Left renal cortex interstitium (tissue), 4 donors: ENCODE measurements at places on chromosomes 1 and 21. TPM values are rescaled to one million over a fixed set of nuclear protein-coding genes. Genes with fewer than 3 reads are reported as not detected.

DNA sequence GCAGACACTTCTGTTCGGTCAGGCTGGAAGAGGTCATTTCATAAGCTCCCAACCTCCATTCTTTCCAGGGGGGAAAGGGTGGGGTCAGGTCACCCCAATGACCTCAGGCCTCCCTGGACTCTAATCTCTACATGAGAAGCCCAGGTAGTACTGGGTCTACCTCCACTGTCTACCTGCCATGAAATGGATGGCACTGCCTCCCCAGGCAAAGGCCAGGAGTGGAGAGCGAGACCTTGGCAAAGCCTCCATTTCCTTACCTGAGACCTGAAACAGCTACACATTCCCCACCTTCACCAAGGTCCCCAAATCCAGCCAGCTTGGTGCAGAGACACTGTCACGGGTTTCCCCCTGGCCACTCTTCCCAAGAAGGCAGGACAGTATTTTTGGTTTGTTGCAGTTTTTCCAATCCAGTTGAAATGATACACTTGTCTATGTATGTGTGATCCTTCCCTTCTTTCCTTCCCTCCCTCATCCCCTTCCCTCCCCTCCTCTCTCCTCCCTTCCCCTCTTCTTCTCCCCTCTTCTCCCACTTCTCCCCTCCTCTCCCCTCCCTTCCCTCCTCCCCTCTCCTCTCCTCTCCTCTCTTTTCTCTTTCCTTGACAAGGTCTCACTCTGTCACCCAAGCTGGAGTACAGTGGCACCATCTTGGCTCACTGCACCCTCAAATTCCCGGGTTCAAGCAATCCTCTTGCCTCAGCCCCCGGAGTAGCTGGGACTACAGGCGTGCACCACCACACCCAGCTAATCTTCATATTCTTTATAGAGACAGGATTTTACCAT, 16.1 kb downstream of the BTG2 start:
- DNase-seq = no peak

DNA sequence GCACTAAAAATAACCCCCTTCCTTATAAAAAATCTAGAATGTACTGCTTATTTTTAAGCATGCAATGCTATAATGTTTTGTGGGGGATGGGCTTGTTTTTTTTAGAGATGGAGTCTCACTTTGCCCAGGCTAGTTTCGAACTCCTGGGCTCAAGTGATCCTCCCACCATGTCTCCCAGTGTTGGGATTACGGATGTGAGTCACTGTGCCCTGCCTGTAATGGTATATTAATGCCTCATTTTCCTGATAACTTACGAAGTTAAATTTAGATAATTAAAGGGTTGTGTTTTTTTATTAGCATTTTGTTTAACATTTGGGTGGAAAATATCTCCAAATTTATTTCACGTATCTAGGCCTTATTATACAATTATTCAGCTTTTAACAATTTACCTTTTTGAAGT, 6.5 kb downstream of the RNF11 start:
- no peak for DNase-seq

OR2T11 gene
- polyA plus RNA-seq = not detected

DNA sequence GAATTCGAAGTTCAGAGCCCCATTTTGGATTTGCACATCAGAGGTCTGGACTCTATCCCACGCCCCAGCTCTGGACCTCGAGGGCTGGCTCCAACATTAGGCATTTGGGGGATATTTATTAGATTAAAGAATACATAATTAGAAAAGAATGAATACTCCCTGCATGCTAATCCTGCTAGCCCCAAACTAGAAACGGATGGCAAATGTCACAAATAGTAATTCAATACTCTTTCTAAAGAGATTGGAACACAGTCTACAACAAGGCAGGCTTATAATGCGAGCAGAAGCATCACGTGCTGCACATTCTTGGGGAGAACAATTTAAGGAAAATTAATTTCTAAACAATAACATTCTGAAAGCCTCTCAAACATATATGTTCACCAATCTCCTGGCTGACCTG, 27.7 kb upstream of the RAP1A start:
- DNase-seq = no peak

RPL11 gene
- polyA plus RNA-seq = 2,046 TPM

NPPA gene
- polyA plus RNA-seq = 1.2 TPM

DNA sequence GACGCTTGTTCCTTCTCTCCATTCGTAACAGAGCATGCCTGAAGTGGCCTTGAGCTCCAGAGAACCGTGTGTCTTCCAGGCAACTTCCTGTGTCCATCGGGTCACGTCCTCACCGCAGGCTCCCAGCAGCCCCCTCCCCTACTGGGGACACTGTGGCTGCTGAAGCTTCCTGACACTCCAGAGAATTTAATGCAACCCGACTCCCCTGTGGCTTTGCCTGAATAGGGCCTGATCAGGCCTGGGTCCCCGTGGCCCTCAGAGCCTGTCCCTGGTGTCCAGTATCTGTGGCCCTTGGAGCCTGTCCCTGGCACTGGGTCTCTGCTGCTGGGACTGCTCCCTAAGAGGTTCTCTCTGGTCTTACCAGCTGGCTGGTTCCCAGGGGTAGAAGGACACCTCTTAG, 219.7 kb upstream of the VAMP3 start:
- no peak for DNase-seq

DNA sequence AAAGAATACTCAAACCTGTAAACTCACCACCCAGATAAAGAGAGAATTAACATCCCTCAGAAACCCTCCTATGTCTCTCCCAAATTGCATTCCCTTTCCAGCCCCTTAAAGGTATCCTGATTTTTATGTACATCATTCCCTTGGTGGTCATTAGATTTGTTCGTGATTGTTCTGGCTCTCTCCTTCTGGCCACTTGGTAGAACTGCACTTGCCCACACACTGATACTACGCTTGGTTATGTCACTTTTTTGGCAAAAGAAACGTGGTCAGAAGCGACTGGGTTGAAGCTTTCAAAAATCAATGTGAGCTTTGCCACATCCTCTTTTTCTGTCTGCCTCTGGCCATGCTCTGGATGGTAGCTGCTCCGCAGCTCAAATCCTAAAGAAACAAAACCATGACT, 76.3 kb downstream of the KRTAP19-8 start:
- no peak for DNase-seq

DNA sequence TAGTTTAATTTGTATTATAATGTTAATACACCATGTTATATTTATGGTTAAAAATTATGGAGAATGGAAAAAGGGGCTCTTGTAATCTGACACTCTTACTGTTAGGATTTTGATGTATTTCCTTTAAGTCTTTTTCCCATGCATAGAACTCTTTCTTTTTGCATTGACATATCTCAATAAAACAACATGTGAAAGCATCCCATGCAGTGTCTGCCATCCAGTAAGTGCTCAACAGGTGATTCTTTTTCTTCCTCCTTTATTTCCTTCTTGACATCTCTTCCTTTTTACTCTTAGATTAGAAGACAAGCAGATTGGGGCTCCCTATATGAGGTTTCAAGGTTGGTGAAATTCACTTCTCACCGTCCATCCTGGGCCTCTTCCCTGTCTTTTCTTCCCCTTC, 2.8 kb downstream of the NEXN start:
- no peak for DNase-seq

DNA sequence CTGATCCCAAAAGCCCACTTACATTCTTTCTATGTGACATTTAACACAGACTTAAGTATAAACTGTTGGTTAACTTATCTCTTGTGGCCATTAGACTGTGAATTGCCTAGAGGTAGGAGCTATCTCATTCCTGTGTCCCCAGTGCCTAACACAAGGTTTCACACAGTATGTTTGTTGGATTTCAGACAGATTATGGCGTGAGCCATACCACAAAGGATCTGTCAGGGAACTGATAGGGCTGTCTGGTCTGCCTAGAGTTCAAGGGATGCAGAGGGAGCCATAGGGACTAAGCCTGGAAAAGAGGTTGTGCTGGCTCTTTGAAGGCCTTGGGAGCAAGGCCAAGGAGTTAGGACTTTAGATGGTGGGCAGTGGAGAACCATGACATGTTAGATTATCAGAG, 40.0 kb downstream of the MEF2D start:
- no peak for DNase-seq

ERG gene
- polyA plus RNA-seq = 22.7 TPM

GJC2 gene
- polyA plus RNA-seq = 0.68 TPM

F3 gene
- polyA plus RNA-seq = 58.7 TPM

DNA sequence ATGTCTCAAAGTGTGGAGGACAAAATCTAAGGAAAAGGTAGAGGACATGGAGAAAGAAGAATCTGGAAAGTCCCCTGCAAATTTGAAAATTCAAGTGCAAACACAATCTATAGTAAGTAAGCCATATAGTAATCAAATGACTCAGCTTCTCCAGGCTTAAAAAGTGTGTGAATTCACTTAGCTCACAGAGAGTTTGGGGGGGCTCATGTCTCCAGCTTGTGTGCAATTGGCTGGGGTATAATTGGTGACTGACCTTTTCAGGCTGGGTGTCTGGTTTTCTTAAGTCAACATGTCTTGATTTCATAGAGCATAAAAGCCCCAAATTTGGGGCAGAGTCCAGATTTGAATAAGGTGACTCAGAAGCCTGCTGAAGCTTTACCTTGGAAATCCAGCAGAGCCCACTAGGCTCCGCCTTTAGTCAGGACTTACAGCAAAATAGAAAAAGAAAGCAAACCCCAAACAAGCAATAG, 8.6 kb downstream of the CLDN14 start:
- DNase-seq = no peak

ERO1B gene
- 13.8 TPM for polyA plus RNA-seq

- DNase-seq = no peak
Observed at GRCh38 chr1:62045574-62045973, 149.1 kb upstream of the L1TD1 start.

- DNase-seq = no peak
Observed at GRCh38 chr1:77280962-77281361, 857 bp upstream of the AK5 start.

DNA sequence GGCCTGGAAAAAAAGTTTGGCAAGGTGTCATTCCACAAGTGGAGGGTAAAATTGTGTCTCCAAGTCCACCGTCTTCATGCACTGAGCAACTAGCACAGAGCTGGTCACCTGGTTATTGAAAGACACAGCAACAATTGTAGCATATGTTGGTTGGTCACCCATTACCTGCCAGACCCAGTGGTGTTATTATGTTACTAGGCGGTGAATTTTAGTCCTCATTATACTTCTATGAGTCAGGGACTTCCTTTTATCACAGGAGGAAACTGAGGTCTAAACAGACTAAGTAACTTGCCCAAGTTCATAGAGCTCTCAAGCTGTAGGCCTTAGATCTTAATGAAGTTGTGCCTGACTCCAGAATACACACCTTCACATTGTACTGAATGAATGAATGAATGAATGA, 94.9 kb upstream of the VANGL1 start:
- no peak for DNase-seq

DNA sequence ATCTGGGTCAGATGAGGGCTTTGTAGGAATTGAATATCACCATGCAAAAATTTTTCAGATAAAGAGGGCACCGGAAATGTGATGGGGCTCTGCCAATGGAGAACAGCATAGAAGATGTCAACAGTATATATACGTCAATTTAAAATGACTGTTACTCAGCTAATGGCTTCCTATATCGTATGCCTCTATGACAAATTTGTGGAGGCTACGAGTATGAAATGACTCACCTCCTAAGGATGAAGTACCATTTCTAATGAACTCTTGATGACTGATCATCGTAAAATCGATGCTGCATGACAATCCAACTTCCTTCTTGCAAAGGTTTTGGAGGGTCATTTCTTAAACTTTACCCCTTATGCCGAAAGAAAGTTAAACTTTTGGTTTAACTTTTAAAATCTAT, 450.3 kb upstream of the ZP4 start:
- no peak for DNase-seq

DNA sequence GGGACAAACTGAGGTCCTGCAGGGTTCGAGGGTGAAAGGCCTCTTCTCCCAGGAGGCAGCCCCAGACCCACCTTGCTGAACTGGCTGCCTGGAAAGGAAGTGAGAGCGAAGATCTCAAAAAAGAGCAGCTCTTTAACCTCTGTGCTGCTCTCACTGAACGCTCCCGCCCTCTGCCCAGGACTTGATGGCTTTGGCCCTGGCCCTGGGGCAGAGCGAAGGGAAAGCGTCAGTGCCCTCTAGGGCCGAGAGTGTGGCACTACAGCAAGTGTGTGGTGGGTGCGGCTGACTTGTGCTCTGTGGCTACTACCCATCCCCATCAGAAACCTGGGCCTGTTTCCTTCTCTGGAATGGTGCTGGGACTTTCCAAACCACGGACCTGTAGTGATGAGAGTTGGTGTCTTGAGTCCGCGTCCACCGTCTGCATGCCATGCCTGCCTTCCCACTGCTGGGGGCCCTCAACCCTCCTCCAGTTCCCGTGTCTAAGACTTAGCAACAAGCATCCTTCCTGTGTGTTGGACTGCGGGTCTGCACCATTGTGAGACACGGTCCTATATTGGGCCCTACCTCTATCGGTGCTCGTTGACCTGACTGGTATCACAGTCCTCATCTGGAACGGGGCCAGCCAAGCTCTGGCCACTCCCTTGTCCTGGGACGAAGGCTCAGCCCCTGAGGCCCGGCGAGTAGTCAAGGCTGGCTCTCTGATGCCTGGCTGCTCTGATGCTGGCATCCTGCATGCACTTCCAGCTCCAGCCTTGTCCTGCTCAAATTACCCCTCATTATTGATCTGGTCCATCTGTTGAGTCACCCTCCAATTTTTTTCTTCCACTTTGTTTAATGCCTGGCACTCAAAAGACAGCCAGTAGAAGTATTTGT, 180.3 kb downstream of the DISC1 start:
- no peak for DNase-seq
